Activated CD8-positive, alpha-beta T cell treated with anti-CD3 and anti-CD28 coated beads, Interleukin-2, amount 10 ng/mL, durations not matched to agents 7 days and 5 days (primary cell): ENCODE measurements at places on chromosomes 6 and 20. TPM values are rescaled to one million over a fixed set of nuclear protein-coding genes. Genes with fewer than 3 reads are reported as not detected.

PHACTR1 gene
- total RNA-seq: 0.47 TPM

DNA sequence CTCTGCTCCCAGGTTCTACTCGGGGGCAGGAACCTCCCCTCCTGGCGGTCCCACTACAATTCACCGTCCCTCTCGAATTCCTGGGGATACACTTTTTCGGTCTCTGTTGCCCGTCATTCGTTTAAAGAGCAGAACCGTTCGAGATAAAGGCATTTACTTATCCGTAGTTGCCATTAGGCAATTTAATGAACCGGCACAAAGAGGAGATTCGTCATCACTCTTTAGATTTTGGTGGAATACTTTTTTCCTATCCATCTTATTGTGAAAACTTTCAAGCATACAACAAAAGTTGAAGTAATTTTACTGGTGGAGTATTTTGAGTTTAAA is 1.2 kb upstream of the CD24 start:
- no peak for DNase-seq
- H3K27me3 ChIP-seq: peaks cover 55% of the 10 kb centered on the region
- H3K27ac ChIP-seq: no peak overlapping the region
- no peaks in the 10 kb centered on the region for H3K36me3 ChIP-seq
- peak overlapping the region; percentile 51 for H3K4me3 ChIP-seq

DNA sequence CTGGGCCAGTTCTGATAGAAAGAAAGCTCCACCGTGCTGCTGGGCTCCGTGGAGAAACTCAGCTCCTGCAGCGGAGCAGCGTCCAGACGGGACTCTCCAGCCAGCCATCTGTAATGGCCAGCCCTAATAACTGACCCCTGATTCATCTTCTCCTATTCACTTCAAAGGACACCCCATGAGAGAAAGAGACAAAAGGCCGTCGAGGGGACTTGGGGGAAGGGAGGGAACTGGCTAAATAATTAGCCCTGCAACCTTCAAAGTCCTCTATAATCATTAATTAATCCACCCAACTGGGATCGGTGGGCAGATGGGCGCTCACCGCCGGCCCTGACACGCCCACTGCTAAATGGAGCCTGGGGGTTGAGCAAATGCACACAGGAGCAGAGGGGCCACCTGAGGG is 512.4 kb downstream of the CD83 start:
- H3K4me3 ChIP-seq: no peak overlapping the region
- peaks cover 18% of the 10 kb centered on the region for H3K27me3 ChIP-seq
- DNase-seq: no peak
- no peaks in the 10 kb centered on the region for H3K36me3 ChIP-seq

MYBL2 gene
- total RNA-seq: 132 TPM

- no peak overlapping the region for H3K27ac ChIP-seq
- DNase-seq: no peak
- no peaks in the 10 kb centered on the region for H3K36me3 ChIP-seq
- no peaks in the 10 kb centered on the region for H3K4me1 ChIP-seq
- H3K27me3 ChIP-seq: no peaks in the 10 kb centered on the region
- no peak overlapping the region for H3K4me3 ChIP-seq
Measured at GRCh38 chr6:90978046-90978445, 391.2 kb upstream of the MAP3K7 start.

SEL1L2 gene
- total RNA-seq: not detected

SLC17A3 gene
- total RNA-seq: 0.21 TPM

DNA sequence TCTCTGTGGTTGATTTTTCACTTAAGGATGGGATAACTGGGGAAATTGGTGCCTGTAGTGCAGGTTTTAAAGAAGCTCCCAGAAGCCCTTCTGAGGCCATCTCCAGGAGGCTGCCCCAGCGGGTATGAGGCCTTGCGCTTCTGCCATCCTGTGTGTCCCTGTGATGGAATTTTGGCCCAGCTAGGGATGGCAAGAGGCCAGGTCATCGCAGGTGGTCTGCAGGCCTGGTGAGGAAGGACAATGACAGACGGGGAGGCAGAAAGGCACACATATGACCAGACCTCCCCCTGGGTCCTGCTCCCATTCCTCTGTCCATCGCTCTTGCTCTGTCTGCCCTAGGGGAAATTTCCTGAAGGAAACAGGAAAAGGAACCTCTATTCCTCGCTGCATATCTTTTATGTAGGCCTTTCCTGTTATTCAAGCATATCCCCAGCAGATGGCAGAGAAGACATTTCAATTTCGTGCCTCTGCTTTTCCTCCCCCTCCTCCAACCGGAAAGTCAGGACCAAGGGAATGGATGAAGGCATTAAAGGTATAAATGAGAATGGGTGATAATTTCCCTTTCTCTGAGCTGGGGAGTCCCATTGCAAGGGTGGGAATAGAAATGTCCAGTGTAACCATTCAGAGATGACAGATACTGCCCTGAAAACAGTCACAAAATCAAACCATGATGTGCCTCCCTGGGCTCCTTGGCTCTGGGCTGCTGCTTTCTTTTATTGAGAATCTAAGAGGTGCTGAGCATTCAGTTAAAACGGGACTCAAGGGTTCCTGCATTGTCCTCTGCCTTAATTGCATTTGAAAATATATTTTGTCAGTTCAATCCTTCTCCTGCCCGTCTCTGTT is 17.6 kb upstream of the HLA-F start:
- no peaks in the 10 kb centered on the region for H3K36me3 ChIP-seq
- no peak overlapping the region for H3K27ac ChIP-seq
- peak; percentile 39 for DNase-seq
- peaks cover 51% of the 10 kb centered on the region for H3K4me1 ChIP-seq
- peaks cover 13% of the 10 kb centered on the region for H3K27me3 ChIP-seq

- DNase-seq: no peak
- peaks cover 19% of the 10 kb centered on the region for H3K4me1 ChIP-seq
- H3K27me3 ChIP-seq: no peaks in the 10 kb centered on the region
- H3K27ac ChIP-seq: no peak overlapping the region
- H3K4me3 ChIP-seq: no peak overlapping the region
Measured at GRCh38 chr20:62025394-62025793, 40.3 kb downstream of the TAF4 start.
